ENCODE measurements at places on chromosomes 2 and 18.

GRCh38 chr2:72137498-72138010, 10.1 kb downstream of the CYP26B1 start:
- DNase-seq = no peak

DNA sequence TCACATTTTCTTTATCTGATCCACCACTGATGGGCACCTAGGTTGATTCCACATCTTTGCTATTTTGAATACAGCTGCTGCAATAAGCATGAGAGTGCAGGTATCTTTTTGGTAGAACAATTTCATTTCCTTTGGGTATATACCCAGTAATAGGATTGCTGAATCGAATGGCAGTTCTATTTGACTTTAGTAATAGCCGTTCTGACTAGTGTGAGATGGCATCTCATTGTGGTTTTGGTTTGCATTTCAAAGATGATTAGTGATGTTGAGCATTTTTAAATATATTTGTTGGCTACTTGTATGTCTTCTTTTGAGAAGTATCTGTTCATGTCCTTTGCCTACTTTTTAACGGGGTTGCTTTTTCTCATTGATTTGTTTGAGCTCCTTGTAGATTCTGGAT, 72.3 kb downstream of the CCDC138 start:
- no peak for DNase-seq

GRCh38 chr2:127219171-127220070, 678 bp downstream of the CYP27C1 start:
- DNase-seq = peak; percentile 44

DNA sequence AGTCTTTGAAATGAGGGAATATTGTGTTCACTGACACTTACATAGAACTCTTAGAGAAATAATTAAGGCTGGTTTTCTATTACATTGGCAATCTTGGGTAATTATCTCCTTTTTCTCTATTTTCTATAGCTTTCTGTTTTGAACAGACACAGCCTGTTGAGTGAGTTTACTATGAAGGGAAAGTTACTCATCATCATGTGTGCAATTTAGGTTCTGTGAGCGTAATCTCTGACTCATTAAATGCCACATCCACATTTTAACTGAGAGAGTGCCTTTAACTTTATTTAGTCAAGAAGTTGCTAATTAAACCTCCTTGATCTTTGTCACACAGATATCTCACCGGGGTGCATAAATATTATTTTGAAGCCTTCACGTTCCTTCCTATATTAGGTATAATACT, 174.0 kb upstream of the SLC8A1 start:
- no peak for DNase-seq

DNA sequence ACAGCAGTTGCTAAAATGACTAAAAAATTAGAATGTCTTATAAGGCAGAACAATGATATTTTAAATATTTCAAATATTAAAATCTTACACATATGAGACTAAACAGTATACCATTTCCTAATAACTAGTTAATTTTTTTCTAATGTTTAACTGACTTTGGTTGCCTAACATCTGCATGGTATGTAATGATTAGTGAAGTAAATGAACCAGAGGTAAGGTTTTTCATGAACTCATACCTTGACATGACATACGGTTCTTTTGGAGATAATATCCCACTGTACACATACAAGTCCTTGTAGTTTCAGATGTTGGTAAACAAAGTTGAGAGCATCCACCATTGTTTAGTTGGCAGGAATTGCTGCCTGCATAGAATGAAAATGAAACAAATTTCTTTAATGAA, 1360.2 kb downstream of the LRP1B start:
- no peak for DNase-seq

DNA sequence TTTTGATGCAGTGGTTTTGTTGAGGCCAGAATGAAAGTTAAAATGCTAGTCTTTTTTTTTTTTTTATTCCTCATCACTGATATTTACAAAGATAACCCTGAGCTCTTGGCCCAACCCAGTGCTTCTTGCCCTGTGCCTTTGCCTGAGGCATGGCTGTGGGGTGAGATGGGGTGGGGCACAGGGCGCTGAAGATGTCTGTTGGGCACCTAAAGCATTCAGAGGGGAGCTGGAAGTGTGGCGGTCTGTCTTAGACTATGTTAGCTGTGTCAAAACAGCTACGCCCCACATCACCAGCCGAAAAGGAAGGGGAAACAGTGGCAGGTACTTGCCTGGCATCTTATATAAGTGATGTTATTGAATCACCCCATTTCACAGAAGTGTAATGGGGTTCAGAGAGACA, 20.7 kb downstream of the TOGARAM2 start:
- no peak for DNase-seq

DNA sequence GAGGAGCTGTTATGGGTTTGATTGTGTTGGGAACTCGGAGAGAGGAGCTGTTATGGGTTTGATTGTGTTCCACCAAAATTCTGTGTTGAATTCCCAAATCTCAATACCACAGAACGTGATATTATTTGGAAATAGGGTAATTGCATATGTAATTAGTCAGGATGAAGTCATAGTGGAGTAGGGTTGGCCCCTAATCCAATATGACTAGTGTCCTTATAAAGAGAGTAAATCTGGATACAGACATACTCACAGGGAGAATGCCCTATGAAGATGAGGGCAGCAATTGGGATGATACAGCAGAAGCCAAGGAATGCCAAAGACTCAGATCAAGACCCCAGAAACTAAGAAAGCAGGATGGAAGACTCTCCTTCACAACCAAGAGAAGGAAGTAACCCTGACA, 1023.2 kb upstream of the ZEB2 start:
- no peak for DNase-seq

- DNase-seq = no peak
Observed at GRCh38 chr2:193580176-193580950, 1385.6 kb upstream of the TMEFF2 start.

- DNase-seq = peak; percentile 17
Observed at GRCh38 chr2:128498086-128498485, 179.4 kb upstream of the HS6ST1 start.

- DNase-seq = no peak
Observed at GRCh38 chr2:15363142-15363541, 198.0 kb downstream of the NBAS start.

- no peak for DNase-seq
Observed at GRCh38 chr18:25825056-25825455, 265.4 kb downstream of the SS18 start.

DNA sequence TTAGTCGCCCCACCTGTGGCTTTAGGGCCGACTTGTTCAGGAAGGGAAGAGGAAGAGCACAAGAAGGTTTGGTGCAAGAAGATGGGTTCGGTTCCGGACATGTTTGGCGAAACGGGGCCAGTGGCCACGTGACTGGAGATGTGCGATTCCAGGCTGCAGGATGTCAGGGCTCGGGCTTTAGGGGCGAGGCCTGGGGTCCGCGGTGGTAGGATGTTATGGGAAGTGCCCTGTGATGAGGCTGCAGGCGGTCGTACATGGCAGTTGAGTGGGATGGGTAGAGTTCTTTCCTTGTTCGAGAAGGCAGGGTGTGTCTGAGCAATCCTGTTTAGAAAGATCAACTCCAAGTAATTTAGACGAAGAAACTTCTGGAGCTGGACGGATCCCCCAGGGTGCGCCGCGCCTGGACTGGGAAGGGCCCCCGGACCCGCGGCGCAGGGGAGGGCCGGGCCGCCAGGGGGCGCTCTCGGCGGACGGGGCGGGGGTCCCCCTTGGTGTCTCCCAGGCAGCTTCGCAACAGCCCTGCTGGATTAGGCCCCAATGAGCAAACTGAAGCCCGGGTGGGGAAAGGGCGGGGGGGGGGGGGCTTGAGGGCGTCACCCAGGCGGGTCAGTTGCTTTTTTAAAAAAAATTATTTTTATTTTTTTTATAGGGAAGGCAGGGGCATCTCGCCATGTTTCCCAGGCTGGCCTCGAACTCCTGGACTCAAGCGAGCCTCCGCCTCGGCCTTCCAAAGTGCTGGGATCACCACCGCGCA, 17.2 kb upstream of the SDC1 start:
- no peak for DNase-seq

All from ureter (tissue), 1 donor.